ENCODE measurements at places on chromosomes 7 and 10.
A peak's percentile ranks its signal among the peaks of the same experiment; 100 is the strongest.

DNA sequence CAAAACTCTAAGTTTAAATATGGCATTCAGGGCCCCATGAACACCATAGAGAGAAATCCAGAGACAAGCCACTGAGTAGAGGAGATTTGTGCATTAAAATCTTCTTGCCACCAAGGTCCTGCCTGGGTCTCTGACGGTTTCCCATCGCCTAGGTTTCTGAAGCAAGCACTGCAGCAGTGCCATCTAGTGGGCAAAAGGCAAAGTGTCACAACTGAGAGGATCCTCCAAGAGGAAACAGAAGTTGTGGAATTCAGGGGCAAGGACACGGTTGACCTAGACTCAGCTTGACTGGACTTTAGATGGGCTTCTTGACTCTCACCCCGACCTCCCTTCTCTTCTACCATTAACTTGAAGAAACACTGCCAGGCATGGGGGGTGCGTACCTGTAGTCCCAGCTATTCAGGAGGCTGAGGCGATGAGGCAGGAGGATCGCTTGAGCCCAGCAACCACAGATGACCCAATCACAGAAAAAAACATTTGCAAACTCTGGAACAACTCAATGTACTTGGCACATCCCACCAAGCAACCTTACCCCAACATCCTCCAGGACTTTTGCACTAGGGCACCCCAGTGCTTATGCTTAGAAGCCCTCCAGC is 604.1 kb downstream of the GALNT17 start:
- DNase-seq, result peak; percentile 44

DNA sequence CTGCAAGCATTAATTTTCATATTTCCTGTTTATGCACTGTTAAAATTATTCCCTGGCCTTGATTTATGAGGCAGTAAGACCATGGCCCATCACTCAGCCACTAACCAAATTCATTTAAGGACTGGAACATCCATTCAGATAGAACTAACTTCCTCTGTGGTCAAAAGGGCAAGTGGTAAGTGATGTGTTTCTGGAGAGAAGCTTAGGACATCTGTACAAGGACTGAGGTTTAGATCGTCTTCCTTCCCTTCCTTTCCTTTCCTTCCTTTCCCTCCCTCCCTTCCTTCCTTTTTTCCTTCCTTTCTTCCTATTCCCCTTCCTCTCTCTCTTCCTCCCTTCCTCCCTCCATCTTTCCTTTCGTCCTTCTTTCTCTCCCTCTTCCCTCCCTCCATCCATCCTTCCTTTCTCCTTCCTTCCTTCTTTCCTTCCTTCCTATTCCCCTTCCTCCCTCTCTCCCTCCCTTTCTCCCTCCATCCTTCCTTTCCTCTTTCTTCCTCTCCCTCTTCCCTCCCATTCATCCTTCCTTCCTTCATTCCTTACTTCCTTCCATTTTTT is 1019.4 kb downstream of the TYW1 start:
- no peak for DNase-seq

- DNase-seq, result no peak
Measured at GRCh38 chr7:31512166-31512565, 1.7 kb upstream of the ITPRID1 start.

GRCh38 chr10:44786286-44786850 is 124.8 kb upstream of the TMEM72 start:
- DNase-seq, result no peak

- DNase-seq, result no peak
Measured at GRCh38 chr7:105289704-105290103, 99.0 kb downstream of the SRPK2 start.

DNA sequence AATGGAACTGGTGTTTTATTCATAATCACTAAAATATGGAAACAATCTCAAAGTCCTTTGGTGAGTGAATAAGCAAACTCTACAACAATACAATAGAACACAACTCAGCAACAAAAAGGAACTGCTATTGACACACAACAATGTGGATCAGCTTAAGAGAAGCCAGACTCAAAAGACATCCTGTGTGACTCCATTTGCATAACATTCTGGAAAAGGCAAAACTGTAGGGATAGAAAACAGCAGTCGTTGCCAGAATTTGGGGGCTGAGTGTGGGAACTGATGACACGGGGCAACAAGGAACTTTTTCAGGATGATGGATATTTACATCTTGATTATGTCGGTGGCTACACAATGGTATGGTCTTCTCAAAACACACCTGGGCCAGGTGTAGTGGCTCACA is 32.4 kb upstream of the SVIL start:
- DNase-seq, result no peak

DNA sequence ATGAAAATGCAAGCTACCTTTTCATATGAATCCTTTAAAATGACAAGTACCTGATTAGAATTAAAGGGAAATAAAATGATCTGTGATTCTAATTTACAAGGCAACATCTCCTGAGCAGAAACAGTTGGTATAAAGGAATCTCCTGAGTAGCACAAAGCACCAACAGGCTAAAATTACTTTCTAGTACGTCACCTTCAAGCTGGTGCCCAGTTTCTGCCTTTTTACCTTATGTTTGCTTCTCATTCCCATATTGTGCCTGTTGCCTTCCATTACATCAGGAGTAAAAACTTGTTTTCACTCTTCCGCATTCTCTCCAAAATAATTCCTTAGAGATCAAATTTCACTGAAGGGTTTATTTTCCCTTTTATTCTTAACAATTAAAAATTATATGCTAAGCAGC is 587.1 kb upstream of the KCND2 start:
- DNase-seq, result no peak

GRCh38 chr10:19828278-19829049 is 12.2 kb downstream of the PLXDC2 start:
- no peak for DNase-seq
